ENCODE measurements at places on chromosomes 4 and X.

GRCh38 chr4:2259036-2259540 lies 2.8 kb downstream of the MXD4 start:
- DNase-seq, result no peak

DNA sequence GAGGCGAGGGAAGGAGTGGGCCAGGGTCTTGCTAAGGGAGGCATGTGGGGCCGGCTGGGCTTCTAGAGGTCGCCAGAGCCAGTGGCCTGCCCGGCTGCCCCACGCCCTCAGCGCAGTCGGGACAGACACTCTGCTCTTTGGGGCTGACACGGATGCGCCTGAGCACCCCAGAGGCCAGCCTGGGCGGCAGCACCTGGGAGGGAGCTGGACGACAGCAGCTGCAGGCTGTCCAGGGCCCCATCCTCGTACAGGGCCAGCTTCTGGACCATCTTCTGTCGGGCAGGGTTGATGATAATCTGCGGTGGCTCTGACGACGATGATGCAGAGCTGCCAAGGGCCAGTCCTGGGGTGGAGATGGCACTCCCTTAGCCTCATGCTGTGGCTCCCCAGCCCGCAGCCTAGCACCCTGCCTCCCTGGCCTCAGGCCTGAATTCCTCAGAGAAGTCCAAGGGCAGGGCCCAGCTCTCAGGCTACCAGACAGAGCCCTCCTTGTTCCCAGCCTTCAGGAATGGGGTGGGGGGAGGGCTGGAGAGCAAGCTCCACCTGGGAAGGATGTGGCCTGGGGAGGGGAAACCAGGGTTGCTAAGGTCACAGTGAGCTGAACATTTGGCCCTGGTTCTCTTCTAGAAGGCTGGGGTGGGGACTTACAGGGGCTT lies 7.2 kb downstream of the IRAK1 start:
- no peak for DNase-seq

GRCh38 chrX:38192007-38192810 lies 28.5 kb downstream of the SRPX start:
- DNase-seq, result no peak

DNA sequence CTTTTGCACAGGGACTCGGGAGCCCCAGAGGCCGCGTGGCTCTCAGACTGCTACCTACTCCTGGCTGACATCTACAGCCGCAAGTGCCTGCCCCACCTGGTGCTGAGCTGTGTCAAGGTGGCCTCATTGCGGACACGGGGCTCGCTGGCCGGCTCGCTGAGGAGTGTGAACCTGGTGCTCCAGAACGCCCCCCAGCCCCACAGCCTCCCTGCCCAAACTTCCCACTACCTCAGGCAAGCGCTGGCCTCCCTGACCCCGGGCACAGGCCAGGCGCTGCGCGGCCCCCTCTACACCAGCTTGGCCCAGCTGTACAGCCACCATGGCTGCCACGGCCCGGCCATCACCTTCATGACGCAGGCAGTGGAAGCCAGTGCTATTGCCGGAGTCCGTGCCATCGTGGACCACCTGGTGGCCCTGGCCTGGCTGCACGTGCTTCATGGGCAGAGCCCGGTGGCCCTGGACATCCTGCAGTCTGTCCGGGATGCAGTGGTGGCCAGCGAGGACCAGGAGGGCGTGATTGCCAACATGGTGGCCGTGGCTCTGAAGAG lies 28.8 kb downstream of the SH3TC1 start:
- DNase-seq, result no peak

DNA sequence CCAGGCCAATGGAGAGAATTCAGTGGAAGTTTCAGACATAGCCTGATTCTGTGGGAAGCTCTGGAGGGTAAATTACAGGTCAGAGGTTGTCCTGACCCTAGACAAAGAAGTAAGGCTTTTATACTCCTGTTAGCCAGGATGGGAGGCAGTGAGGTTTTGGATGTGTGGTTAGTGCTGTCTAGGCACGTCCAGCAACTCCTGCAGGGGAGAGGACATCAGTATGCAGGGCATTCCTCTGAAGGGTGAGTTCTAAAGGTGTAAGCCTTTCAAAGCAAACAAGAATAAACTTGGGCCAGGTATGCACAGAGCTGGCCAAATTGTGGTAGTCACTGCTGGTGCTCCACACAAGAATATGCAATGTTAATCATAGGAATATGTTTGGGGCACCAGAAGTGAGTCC lies 562.5 kb downstream of the CCSER1 start:
- DNase-seq, result no peak

DNA sequence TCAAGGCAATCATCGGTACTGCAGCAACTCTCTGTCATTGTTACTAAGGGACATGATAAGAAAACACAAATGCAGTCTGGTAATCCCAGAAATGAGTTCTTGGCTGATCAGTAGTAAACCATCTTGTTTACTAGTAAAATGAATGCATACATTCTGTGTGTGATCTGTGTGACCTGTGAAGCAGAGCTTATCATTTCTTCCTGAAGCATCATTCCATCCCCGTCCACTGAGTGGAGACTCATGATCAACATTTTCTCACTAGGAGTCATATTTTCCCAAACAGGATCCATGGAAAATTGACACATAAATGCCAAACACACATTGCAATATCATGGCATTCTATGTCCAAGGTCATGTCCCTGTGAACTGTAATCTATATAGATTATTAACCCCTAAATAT lies 226.1 kb downstream of the ANKRD50 start:
- DNase-seq, result no peak

DNA sequence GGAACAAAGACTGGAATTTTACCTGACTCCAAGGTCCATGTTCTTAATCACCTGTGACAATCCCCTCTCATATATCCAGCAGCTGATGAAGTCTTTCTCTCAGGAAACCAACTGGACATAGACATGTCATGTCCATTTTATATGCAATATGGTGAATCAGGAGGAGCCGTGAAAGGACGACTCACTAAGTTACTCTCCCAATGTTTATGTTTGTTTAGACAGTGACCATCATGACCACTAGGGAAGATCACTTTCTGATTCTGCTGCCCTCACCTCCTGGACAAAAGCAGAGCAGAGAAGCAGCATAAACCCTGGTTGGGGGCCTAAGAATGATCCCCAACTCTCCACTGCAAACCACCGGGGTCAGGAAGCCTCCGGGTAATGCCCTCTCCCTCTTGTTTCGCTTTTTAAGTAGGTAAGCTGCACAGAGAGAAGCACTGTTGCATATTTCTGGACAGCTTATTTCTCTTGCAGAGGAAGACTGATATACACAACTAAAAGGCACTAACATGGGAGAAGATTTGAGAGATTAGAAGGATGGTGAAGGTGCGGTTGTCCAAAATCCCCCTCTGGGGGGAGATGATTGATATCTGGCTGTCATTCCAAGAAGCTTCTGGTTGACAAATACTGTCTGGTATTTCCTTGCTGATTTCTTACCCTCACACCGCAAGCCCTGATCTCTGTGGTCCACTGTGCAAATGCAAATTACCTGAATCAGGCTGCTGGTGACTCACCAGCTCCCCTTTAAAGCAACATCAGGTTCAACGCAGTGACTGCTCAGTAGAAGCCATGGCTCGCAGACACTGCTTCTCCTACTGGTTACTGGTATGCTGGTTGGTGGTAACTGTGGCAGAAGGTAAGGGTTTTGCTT lies at the start of gene ODAPH:
Gene ODAPH, plus strand, starts transcription at position 773 of the 871 bp plus-strand sequence. Its CDS starts 17 bp downstream, at position 790.
- peak; percentile 55 for DNase-seq

DNA sequence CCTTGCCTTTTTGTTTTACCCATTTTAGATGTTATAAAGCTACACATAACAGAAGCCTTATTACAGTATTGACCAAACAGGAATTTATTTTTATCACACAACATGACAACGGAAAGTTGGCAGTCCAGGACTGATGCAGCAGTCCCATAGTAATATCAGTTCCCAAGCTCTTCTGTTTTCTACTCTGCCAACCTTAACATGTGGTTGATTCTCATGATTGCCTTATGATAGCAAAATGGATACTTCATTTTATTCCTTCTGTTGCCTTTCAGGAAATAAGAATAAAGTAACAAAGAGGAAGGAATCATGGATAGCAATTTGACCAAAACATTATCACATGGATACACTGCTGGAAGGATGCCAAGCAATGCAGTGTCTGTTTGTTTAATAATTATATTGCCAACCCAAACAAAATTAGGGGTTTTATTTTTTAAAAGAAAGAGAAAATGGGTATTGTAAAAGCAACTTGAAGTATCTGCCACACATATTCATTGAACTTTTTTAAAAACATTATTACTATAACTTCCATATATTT lies 275.7 kb downstream of the STPG2 start:
- DNase-seq, result no peak

- DNase-seq, result no peak
Measured at GRCh38 chr4:3529363-3529762, 2.9 kb downstream of the LRPAP1 start.

DNA sequence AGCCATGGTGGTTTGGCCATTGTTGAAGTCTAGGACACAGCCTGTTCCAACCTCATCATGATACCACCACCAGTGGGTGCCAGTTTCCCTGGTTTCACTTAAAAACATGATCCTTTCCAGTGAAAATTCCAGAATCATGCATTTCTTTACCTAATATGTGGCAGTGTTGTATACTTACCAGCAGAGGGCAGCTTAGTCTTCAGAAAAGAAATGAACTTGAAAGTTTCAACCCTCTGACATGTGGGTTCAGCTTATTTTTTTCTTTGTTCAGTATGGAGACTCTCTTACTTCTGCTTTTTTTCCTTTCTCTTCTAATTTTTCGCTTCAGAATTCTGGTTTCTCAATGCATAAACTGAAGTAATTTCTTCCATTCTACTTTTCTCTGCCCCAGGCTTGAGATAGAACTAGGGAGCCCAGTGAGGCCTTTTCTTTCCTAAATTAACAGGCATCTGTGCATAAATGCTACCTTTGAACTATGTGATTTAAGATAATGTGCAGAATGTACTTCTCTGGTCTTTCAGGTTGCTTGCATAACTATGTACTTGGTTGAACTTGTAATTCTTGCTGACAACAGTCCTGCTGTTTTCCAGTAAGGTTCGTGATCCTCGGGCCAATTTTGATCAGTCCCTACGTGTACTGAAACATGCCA lies 10.7 kb downstream of the LIAS start:
- DNase-seq, result peak; percentile 73

- no peak for DNase-seq
Measured at GRCh38 chr4:145739845-145740244, 59.9 kb downstream of the C4orf51 start.

- DNase-seq, result no peak
Measured at GRCh38 chr4:138236037-138236436, 6.1 kb downstream of the SLC7A11 start.

- no peak for DNase-seq
Measured at GRCh38 chr4:38765382-38765781, 17.4 kb downstream of the TLR10 start.

- no peak for DNase-seq
Measured at GRCh38 chr4:111952688-111953087, 192.6 kb upstream of the FAM241A start.

- DNase-seq, result no peak
Measured at GRCh38 chrX:23819385-23820234, 36.6 kb downstream of the SAT1 start.

GRCh38 chr4:23887989-23888388 lies 1.9 kb downstream of the PPARGC1A start:
- DNase-seq, result no peak

DNA sequence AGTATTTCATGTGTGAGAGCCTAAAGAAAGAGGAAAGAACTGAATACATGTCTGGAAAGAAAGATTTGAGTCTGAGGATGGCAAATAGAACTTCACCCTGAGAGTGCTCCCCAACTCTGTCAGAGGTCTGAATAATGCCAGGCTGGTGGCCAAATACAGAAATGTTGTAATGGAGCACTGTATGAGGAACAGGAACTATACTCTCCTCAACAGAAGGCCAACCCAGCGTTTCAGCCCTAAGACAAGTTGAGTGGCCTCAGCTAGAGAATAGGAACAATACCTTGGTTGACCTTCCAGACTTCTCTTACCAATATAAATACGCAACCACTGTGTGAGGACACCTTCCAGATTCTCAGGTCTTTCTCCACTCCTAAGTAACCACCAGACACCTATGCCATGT lies 94.5 kb upstream of the STIM2 start:
- no peak for DNase-seq

DNA sequence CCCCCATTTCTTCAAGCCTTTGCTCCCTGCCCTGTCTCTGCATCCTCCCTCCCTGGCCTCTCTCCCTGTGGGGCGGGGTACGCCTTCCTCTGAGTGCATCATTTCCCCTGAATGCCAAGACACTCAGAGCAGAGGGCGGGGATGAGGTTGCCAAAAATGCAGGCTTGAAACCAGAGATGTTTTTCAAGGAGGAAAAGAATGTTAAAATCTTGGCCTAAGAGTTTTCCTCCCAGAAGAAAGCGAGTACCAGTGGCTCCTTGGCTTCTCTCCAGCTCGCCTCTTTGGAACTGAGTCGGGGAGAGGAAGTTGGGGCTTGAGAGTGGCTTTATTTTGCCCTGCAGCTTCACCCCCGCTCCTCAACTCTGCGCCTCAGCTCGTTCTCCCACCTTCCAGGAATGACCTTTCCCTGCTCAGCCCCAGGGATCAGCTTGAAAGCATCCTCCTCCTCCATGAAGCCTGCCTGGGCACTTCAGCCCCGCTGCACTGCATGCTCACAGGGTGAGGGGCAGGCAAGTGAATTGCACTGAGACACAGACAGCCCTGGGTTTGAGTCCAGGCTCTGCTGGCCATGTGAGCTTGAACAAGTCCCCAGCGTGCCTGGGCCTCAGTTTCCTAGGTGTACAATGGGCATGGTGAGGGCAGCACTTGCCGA lies 57.5 kb upstream of the SORCS2 start:
- DNase-seq, result peak; percentile 68

DNA sequence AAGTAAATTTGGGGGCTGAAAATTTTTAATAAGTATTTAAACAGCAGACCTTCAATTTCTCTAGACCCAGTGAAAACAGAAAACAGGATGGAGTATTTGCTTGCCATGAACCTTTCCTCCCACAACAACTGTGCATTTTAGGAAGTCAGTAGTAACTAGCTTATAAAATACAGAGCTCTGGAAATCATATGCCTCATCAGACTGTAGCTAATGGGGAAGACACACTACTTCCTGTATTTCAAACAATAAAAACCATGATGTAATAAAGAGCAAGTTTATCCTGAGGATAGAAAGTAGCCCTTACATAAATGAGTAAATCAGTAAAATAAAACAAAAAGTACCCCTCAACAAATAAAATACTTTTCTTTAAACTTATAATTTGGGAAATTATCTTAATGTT lies 280.1 kb upstream of the ZFP42 start:
- no peak for DNase-seq

DNA sequence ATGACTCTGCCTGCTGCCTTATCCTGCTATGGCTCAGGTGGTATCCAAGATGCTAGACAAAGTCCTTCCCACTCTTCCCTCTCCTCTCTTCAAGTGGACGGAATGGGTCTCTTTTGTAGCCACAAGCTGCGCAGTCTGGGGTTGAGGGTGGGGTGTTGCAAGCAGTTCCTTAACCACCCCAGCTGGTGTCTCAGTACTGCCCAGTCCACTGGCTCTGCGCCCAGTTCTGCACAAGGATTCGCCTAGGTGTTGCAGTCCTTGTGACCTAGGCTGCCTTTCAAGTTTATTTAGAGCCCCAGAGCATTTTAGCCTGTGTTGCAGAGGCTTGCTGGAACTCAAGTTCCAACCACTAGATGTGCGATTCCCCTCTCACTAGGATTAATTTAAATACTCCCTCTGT lies 120.7 kb downstream of the NEXMIF start:
- no peak for DNase-seq

GRCh38 chr4:94472056-94472826 lies 20.5 kb downstream of the PDLIM5 start:
- DNase-seq, result no peak
